CD4-positive, CD25-positive, alpha-beta regulatory T cell (primary cell): ENCODE measurements at places on chromosomes 3 and 15. TPM values are rescaled to one million over a fixed set of nuclear protein-coding genes. Genes with fewer than 3 reads are reported as not detected.

GRIP2 gene
- total RNA-seq = not detected

ZDHHC23 gene
- total RNA-seq = 7.4 TPM

MRAS gene
- total RNA-seq = not detected

SLC28A1 gene
- total RNA-seq = not detected

C3orf20 gene
- 0.37 TPM for total RNA-seq

CHRNB4 gene
- not detected for total RNA-seq

EPHA3 gene
- not detected for total RNA-seq

CLDN1 gene
- 0.39 TPM for total RNA-seq

GJD2 gene
- not detected for total RNA-seq

PAQR5 gene
- total RNA-seq = not detected

ADAMTS7 gene
- not detected for total RNA-seq

HTR3E gene
- not detected for total RNA-seq

ARHGEF26 gene
- not detected for total RNA-seq

LYZL4 gene
- not detected for total RNA-seq

INSYN1 gene
- not detected for total RNA-seq

RTP1 gene
- not detected for total RNA-seq

CLDN16 gene
- not detected for total RNA-seq

ARPIN gene
- total RNA-seq = not detected

DAZL gene
- total RNA-seq = not detected

UBA3 gene
- 62.9 TPM for total RNA-seq

TF gene
- total RNA-seq = 0.52 TPM

ZDHHC3 gene
- 55.8 TPM for total RNA-seq

STRA6 gene
- not detected for total RNA-seq

SCN11A gene
- total RNA-seq = not detected

METTL6 gene
- total RNA-seq = 9.4 TPM

WNT7A gene
- total RNA-seq = 2.5 TPM

GOLGA8J gene
- not detected for total RNA-seq

RARB gene
- total RNA-seq = not detected

PYDC2 gene
- total RNA-seq = not detected

ATP8B4 gene
- total RNA-seq = 2.8 TPM

CCR9 gene
- total RNA-seq = not detected

LOXL1 gene
- total RNA-seq = 7.3 TPM

PLA2G4B gene
- 30.1 TPM for total RNA-seq

TJP1 gene
- not detected for total RNA-seq

ITIH4 gene
- 71.1 TPM for total RNA-seq

IQCH gene
- not detected for total RNA-seq

IVD gene
- 40.2 TPM for total RNA-seq

PRRT3 gene
- total RNA-seq = 4.7 TPM

DPPA2 gene
- not detected for total RNA-seq

ZNF80 gene
- total RNA-seq = 1.7 TPM

LTF gene
- not detected for total RNA-seq

ACTC1 gene
- not detected for total RNA-seq

RSRC1 gene
- total RNA-seq = 30.1 TPM

ISLR2 gene
- total RNA-seq = not detected

SATB1 gene
- total RNA-seq = 121 TPM

CGGBP1 gene
- 110 TPM for total RNA-seq
